Stimulated activated CD4-positive, alpha-beta T cell treated with anti-CD3 and anti-CD28 coated beads, Interleukin-2, amount 100 ng/mL, for 24 hours (primary cell): ENCODE measurements at places on chromosomes 4 and X.

DNA sequence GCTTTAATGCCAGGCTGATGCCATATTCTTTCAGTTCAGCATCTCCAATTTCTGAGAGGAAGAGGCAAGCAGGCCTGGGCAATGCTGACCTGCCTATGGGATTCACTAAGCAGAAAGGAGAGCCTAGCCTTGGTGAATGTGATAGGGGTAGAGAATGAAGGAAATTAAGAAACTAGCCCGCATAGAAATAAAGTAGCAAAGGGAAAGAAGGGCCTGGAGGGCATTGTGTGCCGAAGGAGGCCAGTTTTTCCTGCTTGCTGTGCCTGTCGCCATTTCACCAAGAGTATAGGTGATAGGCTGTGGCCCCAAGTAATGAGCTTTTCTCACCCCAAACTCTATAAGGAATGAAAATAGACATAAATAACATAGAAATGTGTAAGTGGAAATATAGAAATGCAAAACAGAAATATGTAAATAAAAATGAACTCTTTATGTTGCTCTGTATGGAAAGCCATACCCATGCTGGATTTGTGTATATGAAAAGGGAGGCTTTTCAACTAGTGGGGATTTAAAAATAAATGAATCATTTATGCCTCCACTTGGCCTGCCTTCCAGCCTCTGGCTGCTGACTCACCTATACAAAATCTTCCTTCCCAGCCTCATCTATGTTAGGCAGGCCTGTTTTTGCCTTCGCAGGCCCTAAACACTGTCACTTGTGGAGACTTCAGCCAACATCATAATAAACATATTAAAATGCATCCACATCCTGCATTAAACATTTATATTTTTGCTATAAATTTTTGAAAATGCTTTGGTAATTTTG, 5.1 kb upstream of the OCRL start:
- DNase-seq: no peak

DNA sequence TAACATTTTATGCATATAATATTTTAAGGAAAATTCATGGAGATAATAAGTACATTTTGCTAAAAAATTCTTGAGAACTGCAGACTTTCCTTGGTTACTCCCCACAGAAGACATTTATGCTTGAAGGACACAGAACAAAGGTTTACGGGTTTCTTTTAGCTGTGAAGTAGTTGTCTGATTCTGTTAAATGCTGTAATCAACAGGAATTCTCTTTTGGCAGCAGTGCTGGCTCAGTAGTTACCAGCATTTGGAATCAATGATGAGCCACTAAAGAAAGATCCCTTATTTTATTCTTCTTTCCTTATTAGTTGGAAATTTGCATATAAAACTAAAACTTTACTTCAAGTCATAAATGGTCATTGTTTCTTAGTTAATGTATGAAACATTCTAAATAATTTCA, 199.3 kb upstream of the FAT4 start:
- no peak for DNase-seq

- DNase-seq: no peak
Measured at GRCh38 chr4:88661739-88662138, 35.9 kb downstream of the NAP1L5 start.

DNA sequence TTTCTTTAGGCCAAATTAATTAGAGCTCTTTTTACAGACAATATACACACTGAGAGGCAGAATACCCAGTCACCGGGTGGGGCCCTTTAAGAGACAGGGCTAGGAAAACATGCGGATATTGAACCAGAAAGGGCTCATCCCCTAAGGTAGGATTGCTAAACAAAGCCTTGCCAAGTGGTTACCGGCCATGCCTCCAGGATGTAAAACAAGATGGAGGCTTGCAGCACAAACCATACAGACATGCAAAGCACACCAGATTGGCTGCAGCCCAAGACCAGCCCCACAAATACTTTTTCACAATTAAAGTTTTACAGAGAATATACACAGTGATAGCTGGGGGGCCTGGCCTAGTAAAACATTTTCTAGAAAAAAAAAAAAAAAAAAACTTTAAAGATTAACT, 210.0 kb downstream of the KLHL4 start:
- no peak for DNase-seq

DNA sequence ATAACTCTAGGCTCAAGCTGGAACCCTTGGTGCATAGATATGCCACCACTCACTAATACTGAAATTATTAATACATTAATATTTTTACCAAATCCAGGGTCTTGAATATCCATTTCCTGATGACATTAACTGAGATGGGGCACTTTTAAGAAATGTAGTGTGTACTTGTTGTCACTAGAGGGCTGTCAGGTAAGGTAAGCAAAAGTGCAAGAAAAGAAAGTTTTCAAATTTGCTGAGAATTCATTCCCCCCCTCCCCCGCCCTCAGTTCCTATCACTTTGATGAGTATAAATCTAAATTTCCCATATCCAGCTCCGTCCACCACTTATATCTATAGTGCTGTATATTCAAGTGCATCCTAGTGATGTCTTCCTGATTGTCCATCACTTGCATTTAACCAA, 20.5 kb upstream of the WDR44 start:
- DNase-seq: no peak

DNA sequence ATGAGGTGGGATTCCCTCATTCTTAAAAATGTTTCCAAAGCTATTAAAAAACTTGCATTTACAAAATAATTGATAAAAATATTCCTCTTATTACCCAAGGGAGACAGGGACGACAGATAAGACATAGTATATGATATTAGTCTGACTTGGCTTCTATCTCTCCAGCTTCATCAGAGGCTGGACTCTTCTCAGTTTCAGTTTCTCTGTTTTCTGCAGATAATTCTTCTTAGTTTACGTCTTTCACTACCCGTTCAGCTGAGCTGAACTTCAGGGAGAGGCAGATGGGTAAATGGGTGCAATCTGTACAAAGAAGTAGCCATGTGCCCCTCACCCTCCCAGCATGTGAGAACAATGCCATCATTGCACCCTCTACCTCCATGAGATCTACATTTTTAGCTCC, 214.0 kb upstream of the SLIT2 start:
- no peak for DNase-seq

DNA sequence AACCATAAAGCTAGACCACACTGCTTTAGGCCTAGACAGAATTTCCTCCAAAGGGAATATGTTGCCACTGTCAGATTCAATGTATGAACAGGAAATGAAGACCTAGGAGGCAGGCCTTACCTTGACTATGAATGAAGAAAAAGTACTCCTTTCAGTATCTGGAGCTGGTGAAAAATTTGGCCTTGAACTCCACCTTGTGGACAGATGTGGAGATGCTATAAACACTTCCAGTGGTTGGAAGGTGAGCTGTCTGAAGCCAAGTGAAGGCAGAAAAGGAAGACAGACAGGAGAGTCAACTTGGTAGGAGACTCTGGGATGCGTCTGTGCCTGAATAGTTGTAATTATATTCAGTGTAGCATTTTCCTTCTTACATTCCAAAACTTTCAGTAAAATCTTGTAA, 17.2 kb downstream of the SPIN3 start:
- peak; percentile 22 for DNase-seq

GRCh38 chr4:75031775-75032174, 98.9 kb downstream of the PARM1 start:
- DNase-seq: no peak

- DNase-seq: no peak
Measured at GRCh38 chrX:65846974-65847373, 179.5 kb downstream of the MSN start.
